AG10803 (cell line): ENCODE measurements at places on chromosomes 5 and 9.

DNA sequence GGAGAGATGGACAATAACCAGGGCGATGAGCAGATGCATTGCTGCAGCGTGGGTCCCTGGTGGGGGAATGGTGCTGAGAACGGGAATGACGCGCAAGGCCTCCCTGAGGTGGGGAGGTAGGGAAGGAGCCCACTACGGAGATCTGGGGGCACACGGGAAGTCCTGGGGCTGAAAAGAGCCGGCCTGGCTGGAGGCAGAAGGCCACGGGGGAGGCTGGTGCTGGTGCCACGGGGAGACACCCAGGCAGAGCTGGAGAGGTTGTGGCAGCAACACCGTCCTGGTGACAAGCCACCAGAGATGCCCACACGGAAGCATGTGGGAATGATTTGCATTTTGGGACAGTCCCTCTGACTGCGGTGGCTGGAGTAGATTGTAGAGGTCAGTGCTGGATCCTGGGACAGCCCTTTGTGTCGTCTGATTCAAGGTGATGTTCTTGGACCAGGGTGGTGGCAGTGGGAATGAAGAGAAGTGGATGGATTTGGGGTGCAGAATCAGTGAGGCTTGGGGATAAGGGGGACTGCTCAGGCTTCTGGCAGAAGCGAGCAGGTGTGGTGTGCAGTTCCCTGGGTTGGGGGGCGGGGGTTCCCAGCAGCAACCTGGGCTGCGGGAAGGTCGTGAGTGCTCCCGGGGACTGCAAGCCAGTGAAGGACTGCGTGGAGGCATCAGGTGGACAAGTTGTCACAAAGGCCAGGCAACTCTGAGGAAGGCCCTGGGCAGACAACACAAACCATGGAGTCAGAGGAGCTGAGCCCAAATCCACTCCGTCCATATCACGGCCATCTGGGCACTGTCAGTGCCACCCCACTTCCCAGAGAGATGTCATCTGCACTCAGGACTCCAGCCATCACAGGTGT, 25.2 kb upstream of the CNOT6 start:
- DNase-seq, result no peak

GRCh38 chr5:14267991-14268708, 125.0 kb downstream of the TRIO start:
- DNase-seq, result peak; percentile 83

DNA sequence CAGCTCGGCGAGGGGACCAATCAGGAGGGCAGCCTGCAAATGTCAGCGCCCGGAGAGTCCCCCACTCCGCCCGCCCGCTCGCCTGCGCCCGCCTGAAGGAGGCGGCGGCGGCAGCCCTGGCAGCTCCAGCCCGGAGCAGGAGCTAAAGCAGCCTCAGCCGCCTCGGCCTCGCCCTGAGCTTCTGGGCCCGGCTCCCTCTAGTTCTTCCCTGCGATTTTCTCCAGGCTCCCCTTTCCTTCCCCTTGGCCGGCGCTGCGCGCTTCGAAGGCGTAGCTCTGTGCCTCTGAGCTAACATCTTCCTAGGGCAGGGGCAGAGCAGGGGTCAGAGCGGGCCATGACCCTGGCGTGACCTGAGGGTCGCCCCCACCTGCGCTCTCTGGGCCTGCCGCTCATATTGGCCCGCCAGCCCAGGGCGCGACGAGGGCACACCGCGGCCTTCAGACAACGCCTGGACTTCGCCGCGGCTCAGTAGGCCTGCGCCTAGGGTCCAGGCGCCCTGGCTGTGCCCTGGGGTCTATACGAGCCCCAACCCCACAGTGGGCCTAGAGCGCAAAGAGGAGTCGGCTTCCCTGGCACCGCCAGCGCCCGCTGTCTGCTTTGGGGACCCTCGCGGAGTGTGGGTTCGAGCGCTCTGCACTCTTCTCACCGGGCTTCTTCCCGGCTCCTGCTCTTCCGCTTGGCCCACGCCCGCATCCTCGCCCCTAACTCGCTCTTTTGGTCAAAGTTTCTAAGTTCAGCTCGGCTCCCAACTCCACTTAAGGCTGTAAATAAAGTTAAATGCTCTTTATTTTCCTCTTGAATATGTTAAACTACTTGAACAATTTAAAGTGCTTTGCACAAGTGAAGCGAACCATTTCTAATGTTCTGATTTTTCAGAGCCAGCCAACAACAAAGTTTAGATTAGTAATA, 504 bp upstream of the OTP start:
- DNase-seq, result no peak

GRCh38 chr5:154943527-154943926, 2.7 kb downstream of the MRPL22 start:
- DNase-seq, result no peak

GRCh38 chr5:141685591-141685990, 3.6 kb upstream of the ARAP3 start:
- DNase-seq, result no peak

DNA sequence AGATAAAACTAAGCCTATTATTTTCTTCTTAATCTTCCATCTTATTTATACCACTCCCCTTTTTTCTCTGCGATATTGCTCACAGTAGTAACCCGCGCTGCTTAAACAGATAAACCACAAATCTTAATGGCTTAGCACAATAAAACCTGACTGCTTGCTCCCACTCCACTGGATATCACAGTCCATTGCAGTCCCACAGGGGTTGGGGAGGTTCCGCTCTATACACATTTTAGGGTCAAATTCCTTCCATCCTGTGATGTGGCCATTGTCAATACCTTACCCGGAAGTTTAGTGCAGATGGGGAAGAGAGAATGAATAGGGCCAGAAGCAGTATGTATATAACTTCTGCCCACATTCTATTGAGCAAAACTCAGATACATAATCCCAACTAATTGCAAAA, 193.7 kb downstream of the RAB3C start:
- no peak for DNase-seq

- DNase-seq, result no peak
These were observed 91.6 kb downstream of the NFIB start for GRCh38 chr9:14222149-14222835.

DNA sequence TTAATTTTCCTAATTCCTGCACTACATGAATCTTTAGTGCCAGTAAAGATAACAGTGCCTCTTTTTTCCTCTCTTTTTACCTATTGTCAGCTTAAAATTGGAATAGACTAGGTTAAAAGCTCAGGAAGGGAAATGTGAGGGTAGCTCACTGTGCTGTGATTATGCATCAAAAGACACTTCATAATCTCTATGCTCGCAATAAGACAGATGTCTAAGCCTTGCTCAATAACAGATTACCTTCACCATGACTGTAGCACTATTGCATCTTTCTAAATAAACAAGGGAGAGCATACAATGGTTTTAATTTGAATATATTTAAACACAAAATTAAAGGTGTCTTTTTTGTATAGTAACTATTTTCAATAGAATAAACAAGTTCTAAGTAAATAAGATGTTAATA, 130.1 kb downstream of the FBN2 start:
- DNase-seq, result no peak

DNA sequence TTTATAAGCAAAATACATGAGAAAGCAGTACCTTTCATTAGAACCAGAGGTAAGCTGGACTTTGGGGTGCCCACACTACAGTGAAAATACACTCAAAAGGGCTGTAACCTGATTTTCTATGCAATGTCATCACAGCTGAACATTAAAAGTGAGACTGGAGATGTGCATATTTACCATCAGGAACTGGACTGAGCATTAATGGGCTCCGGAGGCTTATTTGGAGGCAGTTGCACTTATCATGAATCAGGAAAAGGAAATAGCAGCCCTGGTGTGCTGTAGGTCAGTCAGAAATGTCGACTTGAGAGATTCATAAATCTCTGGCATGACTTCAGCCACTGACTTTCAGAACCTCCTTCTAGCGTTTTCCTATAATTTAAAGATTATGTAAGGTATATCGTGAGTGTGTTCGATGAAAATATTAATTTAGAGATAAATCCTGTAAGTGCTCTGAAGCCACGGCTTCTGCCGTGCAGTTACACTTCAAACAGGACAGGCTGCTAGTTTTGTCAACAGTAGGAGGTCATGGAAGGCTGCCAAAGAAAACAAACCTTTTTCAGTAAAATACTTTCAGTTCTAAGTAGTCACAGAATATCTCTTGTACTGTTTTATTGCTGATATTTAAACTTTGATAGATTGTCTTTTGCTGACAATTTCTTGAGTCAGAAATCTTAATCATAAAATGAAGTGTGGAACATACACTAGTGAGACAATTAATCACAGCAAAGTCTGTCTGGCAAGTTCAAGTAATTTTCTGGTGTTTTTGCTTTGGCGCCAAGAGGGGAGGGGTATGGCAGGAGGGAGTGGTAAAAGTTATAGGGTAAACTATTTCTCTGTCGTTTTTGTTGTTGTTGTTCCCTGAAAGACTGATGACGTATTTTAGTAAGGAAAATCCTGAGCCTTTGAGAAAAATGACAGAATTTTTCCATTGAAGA, 939.7 kb downstream of the NR2F1-AS1 start:
- DNase-seq, result peak; percentile 37

GRCh38 chr5:95827892-95828246, 5.3 kb upstream of the GLRX start:
- no peak for DNase-seq

GRCh38 chr9:108156270-108156998, 666.9 kb upstream of the KLF4 start:
- peak; percentile 2 for DNase-seq

DNA sequence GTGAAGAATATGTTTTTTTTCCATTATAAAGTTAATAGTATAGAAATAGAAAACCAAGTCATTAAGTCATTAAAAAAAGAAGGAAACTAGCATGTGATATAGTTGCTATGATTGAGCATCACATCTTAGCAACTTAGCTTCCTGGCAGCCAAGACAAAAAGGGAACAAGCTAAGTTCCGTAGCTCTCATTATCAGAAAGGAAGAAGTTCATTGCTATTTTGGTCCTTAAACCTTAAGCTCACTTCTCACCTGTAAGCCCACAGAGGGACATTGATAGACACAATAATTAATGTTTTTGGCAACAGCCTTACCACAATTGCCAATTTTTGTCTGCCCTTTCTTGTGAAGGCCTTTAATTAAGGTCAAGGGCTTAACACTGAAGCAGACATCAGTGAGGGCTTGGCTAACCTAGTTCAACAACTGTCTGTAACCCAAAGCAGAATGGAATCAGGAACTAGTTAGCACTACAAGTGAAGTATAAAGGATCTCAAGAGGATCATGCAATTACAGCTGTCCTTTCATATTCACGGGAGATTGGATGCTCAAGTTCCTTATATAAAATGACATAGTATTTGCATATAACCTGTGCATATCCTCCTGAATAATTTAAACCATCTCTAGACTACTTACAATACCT, 24.0 kb upstream of the KLF4 start:
- no peak for DNase-seq

GRCh38 chr5:163789870-163790269, 284.5 kb downstream of the MAT2B start:
- DNase-seq, result no peak

- peak; percentile 99 for DNase-seq
These were observed 86.2 kb downstream of the TTC39B start for GRCh38 chr9:15220658-15221318.

DNA sequence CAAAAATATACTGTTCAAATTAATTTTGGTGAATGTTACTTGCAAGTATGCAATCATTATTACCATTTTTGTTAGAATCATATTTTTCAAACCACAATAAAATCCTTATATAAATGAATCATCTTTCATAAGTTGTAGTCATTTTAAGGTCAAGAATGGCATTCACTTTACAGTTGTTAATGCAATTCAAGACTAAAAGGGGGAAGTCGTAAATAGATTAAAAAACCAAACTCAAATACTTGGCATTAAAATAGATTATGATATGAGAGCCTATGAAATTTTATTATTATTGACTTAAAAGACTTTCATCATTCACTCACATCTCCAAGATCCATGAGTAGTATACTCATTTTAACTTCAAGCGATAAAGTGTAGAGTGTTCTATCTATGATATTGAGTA, 11.6 kb downstream of the CDH9 start:
- DNase-seq, result no peak

DNA sequence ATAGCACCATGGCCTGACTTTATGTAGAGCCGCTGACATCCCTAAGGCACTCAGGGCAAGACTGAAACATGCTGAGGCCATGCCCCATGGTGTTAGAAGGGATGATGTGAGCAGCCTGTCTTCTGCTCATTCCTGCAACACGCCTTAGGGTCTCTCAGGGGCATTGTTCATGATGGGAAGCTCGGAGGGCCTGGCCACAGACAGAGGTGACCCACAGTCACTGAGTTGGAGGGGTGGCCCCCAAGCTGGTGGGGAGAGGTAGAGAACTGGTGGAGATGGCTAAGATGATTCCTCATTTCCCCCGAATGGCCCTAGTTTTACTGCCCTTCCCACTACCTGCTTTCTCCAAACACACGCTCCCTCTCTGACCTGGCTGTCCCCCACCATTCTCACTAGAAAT, 135.2 kb downstream of the BARX1 start:
- no peak for DNase-seq

DNA sequence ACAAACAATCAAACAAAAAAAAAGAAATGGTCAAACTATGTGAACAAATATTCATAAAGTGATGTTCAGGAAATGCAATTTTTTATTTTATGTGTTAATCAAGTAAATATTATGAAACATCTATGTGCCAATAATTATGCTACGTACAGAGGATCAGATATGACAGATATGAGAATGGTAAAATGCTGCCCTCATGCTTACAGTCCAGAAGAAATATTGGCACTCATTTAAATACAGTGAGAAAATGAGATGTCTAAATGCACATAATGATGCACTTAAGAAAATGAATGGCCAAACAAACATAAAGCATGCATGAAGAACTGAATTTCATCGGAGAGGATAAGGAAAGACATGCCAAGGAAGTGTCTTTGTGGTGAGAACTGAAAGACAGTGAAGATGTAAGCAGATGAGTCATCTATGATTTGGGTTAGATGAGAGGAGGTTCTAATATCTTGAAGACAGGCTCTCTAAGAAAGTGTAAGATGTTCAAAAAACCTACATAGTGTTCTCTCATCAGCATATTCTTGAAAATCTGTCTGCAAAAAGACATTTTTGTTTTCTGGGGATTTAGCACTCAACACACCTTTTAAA, 1231.1 kb upstream of the ACO1 start:
- DNase-seq, result no peak
